ENCODE measurements at places on chromosomes 6 and 20.

GRCh38 chr6:74041420-74041819 is 345.4 kb downstream of the CD109 start:
- DNase-seq = no peak

DNA sequence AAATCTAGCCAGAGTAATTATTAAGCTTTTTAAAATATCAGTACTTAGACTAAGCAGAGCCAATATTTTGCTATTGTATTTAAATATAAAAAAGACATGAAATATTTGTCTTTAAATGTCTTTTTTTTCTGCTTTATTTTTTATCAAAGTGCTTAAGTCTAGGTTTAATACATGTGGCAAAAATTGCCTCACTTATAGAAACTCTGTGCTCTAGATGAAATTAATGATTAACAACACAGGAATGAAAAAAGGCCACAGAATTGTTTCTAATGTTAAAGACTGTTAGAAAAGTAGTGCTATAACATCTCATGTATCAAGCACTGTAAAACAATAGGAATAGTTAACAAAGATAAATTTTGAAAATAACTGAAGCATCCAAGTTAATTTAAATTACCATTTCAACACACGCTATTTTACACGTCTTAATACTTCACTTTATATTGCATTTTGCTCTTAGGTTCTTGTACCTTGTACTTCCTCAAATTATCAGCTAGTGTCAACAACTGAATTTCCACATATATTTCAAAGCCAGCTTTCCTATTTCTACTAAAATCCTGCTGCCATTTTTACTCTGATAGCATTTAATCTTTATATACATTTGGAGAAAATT is 1515.1 kb downstream of the HACE1 start:
- DNase-seq = no peak

- DNase-seq = no peak
Measured at GRCh38 chr6:158705386-158706126, 55.7 kb downstream of the SYTL3 start.

- DNase-seq = no peak
Measured at GRCh38 chr6:36067374-36068011, 39.9 kb downstream of the MAPK14 start.

Data from NCI-H2227 treated with DMSO at 0.1 percent for 48 hours (cell line).